ENCODE measurements at places on chromosomes 6 and 20.

DNA sequence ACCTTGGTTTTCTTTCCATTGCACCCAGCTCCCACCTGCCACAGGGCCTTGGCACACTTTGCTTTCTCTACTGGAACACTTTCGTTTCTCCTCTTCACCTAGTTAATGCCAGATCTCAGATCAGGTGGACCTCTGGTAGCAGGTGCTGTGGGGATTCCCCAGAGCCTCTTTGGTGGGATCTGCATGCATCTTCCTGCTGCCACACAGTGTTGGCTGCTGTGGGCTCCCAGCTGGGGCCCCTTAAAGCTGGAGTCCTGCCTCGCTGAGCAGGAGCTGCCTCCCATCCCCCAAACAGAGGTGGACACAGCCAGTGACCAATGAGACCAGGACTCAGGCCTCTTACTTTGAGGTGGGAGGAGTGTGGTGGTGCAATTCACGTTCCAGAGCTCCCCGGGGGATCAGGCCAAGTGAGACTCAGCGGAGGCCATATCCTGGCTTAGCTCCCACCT is 28.4 kb downstream of the CEBPB start:
- no peak overlapping the region for H3K4me3 ChIP-seq
- no peak overlapping the region for H3K27ac ChIP-seq
- no peak for DNase-seq
- H3K36me3 ChIP-seq: no peaks in the 10 kb centered on the region
- no peaks in the 10 kb centered on the region for H3K4me1 ChIP-seq

GRCh38 chr6:155378276-155378675 is 64.0 kb upstream of the TFB1M start:
- H3K36me3 ChIP-seq: no peaks in the 10 kb centered on the region
- no peak overlapping the region for H3K27ac ChIP-seq
- no peak overlapping the region for H3K4me3 ChIP-seq
- no peaks in the 10 kb centered on the region for H3K27me3 ChIP-seq

- no peaks in the 10 kb centered on the region for H3K4me1 ChIP-seq
- H3K4me3 ChIP-seq: no peak overlapping the region
- H3K27me3 ChIP-seq: no peaks in the 10 kb centered on the region
- no peaks in the 10 kb centered on the region for H3K36me3 ChIP-seq
These were observed 60.7 kb downstream of the GRIK2 start for GRCh38 chr6:101454106-101454676.

- H3K4me3 ChIP-seq: peak overlapping the region; percentile 79
- peak; percentile 82 for DNase-seq
- H3K36me3 ChIP-seq: peaks cover 29% of the 10 kb centered on the region
- H3K4me1 ChIP-seq: peaks cover 32% of the 10 kb centered on the region
- H3K27ac ChIP-seq: peak overlapping the region; percentile 81
These were observed 586 bp upstream of the HMGA1 start for GRCh38 chr6:34236131-34236442.

DNA sequence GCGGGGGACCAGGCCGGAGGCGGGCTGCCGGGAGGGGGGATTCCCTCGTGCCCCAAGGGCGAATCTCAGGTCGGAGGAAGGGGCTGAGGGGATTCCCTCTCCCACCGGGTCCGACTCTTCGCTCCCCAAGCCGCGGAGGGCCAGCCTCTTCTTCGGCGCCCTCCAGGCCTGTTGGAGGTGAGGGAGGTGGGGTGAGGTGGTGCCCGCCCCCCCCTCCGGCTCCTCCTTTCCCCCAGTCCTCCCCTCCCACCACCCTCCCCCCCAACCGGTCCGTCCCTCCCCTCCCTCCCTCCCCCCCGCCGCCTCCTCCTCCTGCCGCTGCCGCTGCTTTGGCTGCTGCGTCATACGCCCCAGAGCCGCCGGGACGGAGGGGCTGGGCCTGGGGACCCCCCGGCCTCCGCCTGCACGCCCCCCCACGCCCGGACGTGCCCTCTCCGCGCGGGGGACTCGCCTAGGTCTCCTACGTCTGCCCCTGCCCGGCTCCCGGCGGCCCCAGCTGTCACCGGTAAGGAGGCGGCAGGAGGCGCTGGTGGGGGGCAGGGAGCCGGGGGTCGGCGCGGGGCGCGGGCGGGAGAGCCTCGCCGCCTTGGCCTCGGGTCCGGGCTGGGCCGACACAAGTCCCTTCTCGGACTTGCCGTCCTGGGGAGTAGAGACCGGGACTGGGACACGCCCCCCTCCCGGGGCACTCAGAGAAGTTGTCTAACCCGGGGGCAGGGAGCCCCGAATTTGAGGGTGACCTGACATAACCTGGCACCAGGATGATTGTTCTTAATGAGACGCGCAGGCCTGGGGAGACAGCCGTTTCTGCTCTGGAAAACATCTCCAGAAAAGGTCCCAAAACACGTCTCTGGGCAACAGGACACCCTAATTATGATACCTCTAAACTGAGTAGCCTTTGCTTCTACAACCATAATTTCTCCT is at the start of gene PHF1:
TSS of gene PHF1 (plus strand) at position 304 of the 921 bp plus-strand sequence. CDS start 1,250 bp downstream, outside the sequence.
- peak; percentile 56 for DNase-seq
- peak within 1 kb of the TSS; percentile 83 for H3K4me3 ChIP-seq
- peaks cover 16% of the 10 kb centered on the region for H3K36me3 ChIP-seq
- H3K27ac ChIP-seq: peak within 1 kb of the TSS; percentile 74
- H3K4me1 ChIP-seq: peaks cover 44% of the 10 kb centered on the region
- H3K27me3 ChIP-seq: no peaks in the 10 kb centered on the region

DNA sequence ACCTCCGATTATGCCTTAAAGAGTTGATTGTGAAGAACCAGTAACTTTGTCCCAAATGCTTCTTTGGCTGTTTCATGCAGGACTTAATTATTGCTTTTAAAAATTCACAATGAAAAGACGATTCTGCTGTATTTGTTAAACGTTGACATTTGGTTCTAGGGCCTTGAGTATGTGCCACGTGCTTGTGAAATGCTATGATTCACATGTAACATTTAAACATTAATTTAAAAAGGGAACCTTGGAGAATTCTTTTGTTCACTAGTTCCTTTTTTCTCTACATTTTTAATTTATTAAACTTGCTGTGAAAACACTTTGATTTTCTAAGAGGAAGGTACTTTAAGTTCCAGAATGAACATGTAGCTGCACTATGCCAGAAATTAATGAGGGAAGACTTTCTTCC is 9.5 kb downstream of the GZF1 start:
- no peak overlapping the region for H3K27ac ChIP-seq
- DNase-seq: no peak
- H3K27me3 ChIP-seq: no peaks in the 10 kb centered on the region
- H3K4me1 ChIP-seq: peaks cover 14% of the 10 kb centered on the region
- no peak overlapping the region for H3K4me3 ChIP-seq

DNA sequence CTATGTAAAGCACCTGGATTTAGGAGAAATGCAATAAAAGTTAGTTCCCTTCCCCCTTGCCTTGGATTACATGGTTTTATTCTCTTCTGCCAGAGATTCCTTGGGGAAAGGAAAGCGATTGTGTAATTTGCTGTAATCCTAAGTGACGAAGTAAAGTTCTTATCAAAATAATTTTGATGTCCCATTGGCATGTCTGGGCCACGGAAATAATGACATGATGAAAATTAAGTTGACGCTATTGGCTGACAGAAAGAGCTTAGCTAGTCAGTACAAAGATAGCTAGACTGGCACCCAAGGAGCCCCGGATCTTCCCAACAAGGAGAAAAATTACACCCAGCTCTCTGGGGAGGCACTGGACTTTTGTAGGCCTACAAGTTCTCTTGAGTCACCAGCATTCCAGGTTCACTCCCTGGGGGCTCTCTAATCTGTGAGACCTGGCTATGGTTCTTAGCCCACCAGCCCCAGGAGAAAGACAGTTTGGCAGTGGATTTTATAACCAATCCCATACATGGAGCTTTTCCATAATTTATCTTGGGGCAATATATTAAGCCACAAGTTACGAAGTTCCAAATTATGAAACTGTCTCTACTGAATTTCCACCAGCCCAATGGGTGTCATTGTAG is 59.9 kb downstream of the FOXA2 start:
- no peaks in the 10 kb centered on the region for H3K36me3 ChIP-seq
- H3K4me3 ChIP-seq: no peak overlapping the region
- H3K27ac ChIP-seq: no peak overlapping the region
- no peaks in the 10 kb centered on the region for H3K4me1 ChIP-seq

GRCh38 chr20:4800676-4801449 is 79.2 kb downstream of the PRND start:
- DNase-seq: no peak
- no peak overlapping the region for H3K27ac ChIP-seq
- H3K36me3 ChIP-seq: peaks cover 77% of the 10 kb centered on the region

GRCh38 chr20:6848041-6848440 is 80.6 kb downstream of the BMP2 start:
- no peaks in the 10 kb centered on the region for H3K27me3 ChIP-seq
- H3K27ac ChIP-seq: no peak overlapping the region
- no peaks in the 10 kb centered on the region for H3K36me3 ChIP-seq
- no peaks in the 10 kb centered on the region for H3K4me1 ChIP-seq
- H3K4me3 ChIP-seq: no peak overlapping the region
- DNase-seq: no peak

DNA sequence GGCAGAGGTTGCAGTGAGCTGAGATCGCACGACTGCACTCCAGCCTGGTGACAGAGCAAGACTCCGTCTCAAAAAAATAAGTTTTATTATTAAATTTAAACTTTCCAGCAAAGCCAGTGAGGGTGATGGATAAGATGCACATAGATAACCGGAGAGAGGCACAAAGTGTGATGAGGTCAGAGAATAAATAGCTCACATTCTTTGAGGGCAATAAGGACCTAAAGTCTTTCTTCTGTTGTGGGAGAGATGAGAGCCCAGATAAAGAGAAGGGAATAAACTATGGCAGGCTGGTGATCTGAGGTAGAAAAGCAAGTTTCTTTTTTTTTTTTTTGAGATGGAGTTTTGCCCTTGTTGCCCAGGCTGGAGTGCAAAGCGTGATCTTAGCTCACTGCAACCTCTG is 20.6 kb upstream of the EZR start:
- peaks cover 15% of the 10 kb centered on the region for H3K4me1 ChIP-seq
- no peaks in the 10 kb centered on the region for H3K36me3 ChIP-seq
- H3K27me3 ChIP-seq: no peaks in the 10 kb centered on the region
- no peak overlapping the region for H3K27ac ChIP-seq

DNA sequence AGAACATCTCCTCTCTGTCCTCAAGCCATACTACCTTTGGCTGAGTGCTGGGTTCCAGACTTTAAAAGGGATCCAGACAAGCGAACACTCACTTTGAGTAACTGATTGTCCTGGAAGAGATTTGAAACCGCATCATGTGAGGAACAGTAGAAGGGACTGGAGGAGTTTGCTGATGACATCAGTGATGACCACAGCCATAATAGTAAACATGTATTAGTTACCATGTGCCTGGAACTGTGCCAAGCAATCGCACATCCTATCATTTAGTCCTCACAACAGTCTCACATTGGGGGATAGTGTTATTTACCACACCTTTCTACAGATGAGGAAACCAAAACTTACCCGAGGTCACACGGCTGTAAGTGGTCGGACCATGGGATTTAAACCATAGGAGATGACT is 39.8 kb downstream of the ARMC2 start:
- no peaks in the 10 kb centered on the region for H3K36me3 ChIP-seq
- no peak overlapping the region for H3K4me3 ChIP-seq
- no peaks in the 10 kb centered on the region for H3K27me3 ChIP-seq
- no peaks in the 10 kb centered on the region for H3K4me1 ChIP-seq

GRCh38 chr6:161168281-161168891 is 105.5 kb downstream of the AGPAT4 start:
- 0 out of 2 replicates have a peak overlapping the region, but pooled peaks have one; percentile 49 for H3K4me3 ChIP-seq
- peak overlapping the region; percentile 97 for H3K27ac ChIP-seq
- no peaks in the 10 kb centered on the region for H3K36me3 ChIP-seq
- H3K27me3 ChIP-seq: no peaks in the 10 kb centered on the region
- no peak for DNase-seq
- H3K4me1 ChIP-seq: peaks cover 45% of the 10 kb centered on the region

- no peaks in the 10 kb centered on the region for H3K4me1 ChIP-seq
- DNase-seq: no peak
- no peaks in the 10 kb centered on the region for H3K36me3 ChIP-seq
- H3K27me3 ChIP-seq: no peaks in the 10 kb centered on the region
- no peak overlapping the region for H3K27ac ChIP-seq
- no peak overlapping the region for H3K4me3 ChIP-seq
These were observed 176.7 kb upstream of the RSPO3 start for GRCh38 chr6:126941751-126942150.

DNA sequence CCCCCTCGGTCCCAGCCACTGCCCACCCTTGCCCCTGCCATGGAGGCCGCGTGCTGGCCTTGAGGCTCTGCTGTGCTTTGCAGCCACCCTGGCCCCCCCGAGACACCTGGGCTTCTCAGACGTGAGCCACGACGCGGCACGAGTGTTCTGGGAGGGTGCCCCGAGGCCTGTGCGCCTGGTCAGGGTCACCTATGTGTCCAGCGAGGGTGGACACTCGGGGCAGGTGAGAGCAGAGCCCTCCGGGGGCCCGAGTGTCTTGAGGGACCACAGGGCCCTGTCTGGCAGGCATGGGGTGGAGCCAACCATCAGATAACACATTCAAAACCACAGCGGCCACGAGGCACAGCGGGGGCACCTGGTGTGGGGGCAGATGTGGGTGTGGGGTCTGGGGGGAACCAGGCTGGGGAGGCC is 18.9 kb downstream of the COL20A1 start:
- DNase-seq: no peak
- no peak overlapping the region for H3K4me3 ChIP-seq
- peaks cover 7% of the 10 kb centered on the region for H3K4me1 ChIP-seq
- no peaks in the 10 kb centered on the region for H3K27me3 ChIP-seq
- H3K27ac ChIP-seq: no peak overlapping the region

- no peaks in the 10 kb centered on the region for H3K36me3 ChIP-seq
- H3K4me1 ChIP-seq: no peaks in the 10 kb centered on the region
- no peak overlapping the region for H3K27ac ChIP-seq
- no peak overlapping the region for H3K4me3 ChIP-seq
- no peak for DNase-seq
- H3K27me3 ChIP-seq: no peaks in the 10 kb centered on the region
These were observed 164.4 kb upstream of the TAB2 start for GRCh38 chr6:149153100-149153499.

- H3K27ac ChIP-seq: no peak overlapping the region
- no peaks in the 10 kb centered on the region for H3K36me3 ChIP-seq
- H3K4me1 ChIP-seq: peaks cover 34% of the 10 kb centered on the region
- no peaks in the 10 kb centered on the region for H3K27me3 ChIP-seq
These were observed 647 bp downstream of the AK9 start for GRCh38 chr6:109690373-109690736.

- H3K4me3 ChIP-seq: no peak overlapping the region
- H3K36me3 ChIP-seq: no peaks in the 10 kb centered on the region
- no peaks in the 10 kb centered on the region for H3K4me1 ChIP-seq
- no peak overlapping the region for H3K27ac ChIP-seq
- no peak for DNase-seq
- no peaks in the 10 kb centered on the region for H3K27me3 ChIP-seq
These were observed 31.9 kb upstream of the NFATC2 start for GRCh38 chr20:51574248-51575033.
